ENCODE measurements at places on chromosomes 5 and 9.

- DNase-seq = no peak
Observed at GRCh38 chr5:176648474-176649194, 1.4 kb downstream of the TSPAN17 start.

GRCh38 chr5:9301200-9301599, 244.7 kb downstream of the SEMA5A start:
- no peak for DNase-seq

DNA sequence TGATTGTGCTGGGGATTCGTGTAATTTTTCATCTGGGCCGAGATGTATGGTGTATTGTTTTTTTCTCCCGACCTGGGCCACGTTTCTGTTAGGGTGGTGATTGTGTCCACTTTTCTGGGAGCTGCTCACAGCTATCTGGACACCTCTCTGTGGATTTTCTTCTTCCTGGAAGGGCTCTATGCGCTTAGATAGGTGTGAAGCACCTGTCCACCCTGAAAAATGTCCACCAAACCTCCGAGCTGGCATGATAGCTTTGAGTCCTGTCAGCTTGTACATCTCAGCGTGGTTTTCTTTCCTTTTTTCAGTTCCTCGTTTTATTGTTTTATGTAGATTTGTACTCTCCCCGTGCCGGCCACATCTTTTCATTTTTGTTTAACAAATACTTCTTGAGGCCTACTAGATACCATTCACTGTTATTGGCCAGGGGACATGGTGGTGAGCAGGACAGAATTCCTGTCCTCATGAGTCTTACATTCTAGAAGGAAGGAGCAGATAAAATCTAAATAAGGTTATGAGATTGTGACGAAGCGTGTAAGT, 1.1 kb downstream of the UGCG start:
- peak; percentile 14 for DNase-seq

GRCh38 chr9:98324801-98325200, 69.4 kb upstream of the TBC1D2 start:
- no peak for DNase-seq

GRCh38 chr9:102514541-102514940, 480.6 kb upstream of the CYLC2 start:
- no peak for DNase-seq
